Ecto neural progenitor cell (in vitro differentiated cells): ENCODE measurements at places on chromosomes 5 and 9.

DNA sequence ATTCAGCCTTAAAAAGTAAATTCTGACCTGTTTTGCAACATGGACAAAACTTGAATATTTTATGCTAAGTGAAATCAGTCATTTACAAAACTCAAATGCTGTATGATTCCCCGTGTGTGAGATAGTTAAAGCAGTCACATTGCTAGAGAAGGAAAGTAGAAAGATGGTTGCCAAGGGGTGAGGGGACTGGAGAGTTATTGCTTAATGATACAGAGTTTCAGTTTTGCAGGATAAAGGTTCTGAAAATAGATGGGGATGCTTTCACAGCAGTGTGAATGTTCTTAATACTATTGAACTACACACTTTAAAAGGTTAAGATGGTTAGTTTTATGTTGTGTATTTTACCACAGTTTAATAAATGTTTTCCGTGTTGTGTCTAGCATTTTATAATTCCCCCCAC lies 51.2 kb downstream of the SGCD start:
- no peak for DNase-seq

GRCh38 chr5:73893813-73894212 lies 267.8 kb downstream of the ARHGEF28 start:
- DNase-seq = no peak

DNA sequence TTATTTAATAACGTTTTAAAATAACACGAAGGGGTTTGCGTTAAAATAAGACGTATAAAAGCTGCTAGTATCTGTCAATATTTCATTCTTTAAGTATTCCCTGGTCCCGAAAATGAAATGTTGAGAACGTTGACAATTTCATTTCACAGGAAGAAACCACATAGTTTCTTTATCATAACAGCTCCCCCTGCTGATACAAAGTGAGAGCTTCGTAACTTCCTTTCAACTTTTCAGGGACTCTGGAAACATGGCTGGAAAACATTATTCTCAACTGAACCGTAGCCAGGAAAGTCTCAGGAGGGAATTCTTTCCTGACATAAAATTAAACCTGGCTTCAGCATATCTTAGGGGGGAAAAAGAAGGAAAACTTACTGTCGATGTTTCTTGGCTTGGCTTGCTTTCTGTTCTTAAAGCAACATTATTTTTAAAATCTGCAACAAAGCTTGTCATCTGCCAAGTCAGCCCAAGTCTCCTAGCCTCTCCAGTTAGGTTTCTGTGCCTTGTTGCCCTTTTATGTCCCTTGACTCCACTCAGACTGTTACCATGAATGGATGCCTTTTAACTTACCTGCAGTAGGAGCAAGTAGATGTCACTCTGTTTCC lies 122.9 kb upstream of the DAB2 start:
- no peak for DNase-seq

DNA sequence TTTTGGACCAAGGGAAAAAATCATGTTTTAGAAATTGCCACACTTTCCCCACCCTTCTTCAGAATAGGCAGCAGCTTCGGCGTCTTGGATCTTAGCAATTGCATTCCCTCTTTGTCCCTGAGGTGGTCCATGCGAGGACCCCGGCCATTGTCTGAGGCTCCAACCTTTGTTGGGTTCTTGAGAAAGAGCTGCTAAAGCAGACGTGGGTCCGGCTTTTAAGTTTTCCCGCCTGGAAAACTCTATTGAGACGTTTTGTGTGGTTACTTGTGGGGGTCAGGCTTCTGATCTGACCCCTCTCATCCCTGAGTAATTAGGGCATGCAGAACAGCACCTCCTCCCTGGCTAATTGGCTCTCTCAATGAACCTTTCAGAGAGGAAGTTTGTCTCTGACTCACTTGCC lies 509.6 kb upstream of the TNC start:
- DNase-seq = peak; percentile 50

- DNase-seq = no peak
These were observed 127.5 kb upstream of the CCNG1 start for GRCh38 chr5:163309914-163310313.

- no peak for DNase-seq
These were observed 154.4 kb downstream of the NPR3 start for GRCh38 chr5:32865475-32865874.

DNA sequence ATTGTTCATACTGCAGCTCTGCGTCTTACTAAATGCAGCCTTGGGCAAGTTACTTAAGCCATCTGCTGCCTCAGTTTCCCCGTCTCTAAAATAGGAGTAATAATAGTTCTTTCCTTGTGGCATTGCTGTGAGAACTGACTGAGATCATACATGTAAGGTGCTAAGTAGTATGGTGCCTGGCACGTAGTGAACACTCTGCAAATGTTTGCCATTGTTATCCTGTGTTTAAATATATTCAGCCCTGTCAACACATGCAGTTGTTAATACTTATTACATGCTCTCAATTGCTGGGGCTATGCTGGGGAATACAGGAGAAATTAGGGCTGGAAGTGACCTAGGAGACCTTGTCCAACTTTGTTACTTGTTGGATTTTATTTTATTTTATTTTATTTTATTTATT lies 105.2 kb upstream of the RAI14 start:
- DNase-seq = no peak

- no peak for DNase-seq
These were observed 69.4 kb upstream of the FCN2 start for GRCh38 chr9:134811079-134811672.

DNA sequence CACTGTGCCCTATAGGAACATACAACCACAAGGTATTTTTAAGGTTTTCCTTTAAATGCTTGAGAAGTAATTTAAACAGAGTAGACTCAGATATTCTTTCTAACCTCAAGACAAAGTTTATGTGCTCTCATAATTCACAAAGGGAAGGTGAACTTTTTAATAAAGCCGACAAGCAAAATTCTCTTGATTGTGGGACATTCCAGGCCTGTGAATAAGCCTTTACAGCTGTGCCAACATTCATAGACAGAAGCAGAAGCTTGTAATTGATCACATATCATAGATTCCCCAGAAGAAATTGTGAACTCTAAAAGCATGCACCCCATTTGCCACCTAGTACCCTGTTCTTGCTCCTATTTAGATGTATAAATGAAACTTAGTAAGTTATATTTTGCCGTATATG lies 1107.8 kb upstream of the SEMA6A start:
- no peak for DNase-seq

DNA sequence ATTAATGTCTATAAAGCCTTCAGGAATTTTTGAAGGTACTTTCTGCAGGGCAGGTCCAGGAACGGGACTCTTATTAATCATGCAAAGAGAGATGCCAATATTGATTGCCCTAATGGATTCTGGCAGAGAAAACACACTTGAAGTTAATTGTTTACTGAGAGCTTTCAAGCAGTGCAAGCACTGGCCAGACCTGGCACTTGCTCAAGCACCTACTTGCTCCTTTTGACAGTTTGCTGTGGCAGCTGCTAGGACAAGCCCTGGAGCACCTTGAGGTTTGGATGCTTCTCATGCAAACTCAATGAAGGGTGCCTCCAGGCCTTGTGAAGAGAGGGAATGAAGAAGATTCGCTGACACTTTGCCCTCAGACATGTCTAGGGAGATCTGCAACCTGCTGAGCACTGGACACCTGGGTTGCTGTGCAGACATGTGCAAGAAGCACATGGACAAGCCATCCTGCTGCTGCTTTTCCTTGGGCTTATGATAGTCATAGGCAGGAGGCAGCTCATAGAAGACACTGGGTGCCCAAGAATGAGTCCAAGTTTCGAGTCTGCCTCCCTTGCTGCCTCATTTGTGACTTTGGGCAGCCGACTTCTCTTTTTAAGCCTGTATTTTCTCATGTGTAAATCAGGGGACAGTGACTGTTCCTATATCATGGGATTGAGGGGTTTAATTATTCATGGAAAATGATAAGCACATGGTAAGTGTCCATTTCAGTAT lies 88.8 kb upstream of the EQTN start:
- no peak for DNase-seq

- no peak for DNase-seq
These were observed 127.5 kb upstream of the MTAP start for GRCh38 chr9:21674894-21675293.

GRCh38 chr5:3905031-3905430 lies 309.4 kb downstream of the IRX1 start:
- no peak for DNase-seq

- no peak for DNase-seq
These were observed 231.3 kb upstream of the TYRP1 start for GRCh38 chr9:12461763-12462460.

DNA sequence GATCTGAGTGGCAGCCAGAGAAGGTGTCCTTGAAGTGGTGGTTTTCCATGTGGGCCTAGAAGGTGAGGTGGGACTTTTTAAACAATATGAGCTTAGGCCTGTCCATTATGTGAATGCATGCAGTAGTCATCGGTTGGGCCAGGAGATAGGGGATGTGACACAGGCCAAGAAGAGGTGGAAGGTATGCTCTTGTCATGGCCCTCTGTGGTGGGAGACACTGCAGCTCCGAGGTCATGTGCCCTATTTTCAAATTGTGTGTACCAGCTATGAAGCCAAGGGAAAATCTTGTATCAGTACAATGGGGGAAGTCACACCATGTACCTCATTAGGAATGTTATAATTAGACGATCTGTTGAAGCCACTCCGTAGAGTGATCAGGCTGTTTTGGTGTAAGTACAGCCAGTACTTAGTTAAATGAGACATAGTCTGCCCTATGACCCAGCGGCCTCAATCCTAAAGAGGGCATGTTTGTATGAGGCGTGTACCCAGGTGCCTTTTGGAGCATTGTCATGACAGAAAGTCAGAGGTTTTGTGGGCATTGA lies 280.1 kb downstream of the MAST4 start:
- DNase-seq = no peak
